Left forelimb (tissue), 1 donor: ENCODE measurements at places on chromosomes 11 and 22.

DNA sequence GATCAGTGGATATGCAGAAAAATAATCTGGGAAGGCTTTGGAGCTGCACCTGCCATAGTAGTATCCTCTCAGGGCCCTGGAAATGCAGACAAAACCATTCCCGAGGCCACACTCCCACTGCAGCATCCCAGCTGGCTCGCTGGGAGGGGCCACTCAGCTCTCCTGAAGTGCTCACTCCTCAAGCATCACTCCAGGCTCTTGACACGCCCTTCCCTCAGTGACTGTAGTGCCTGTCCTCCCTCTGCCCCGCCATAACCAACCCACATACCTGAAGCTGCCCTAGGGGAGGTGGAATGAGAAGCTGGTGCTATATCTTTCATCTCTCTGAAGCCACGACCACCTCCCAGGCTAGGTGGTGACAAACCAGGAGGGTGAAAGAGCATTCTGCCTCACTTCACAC lies 4.8 kb downstream of the DSCAML1 start:
- DNase-seq = no peak

DNA sequence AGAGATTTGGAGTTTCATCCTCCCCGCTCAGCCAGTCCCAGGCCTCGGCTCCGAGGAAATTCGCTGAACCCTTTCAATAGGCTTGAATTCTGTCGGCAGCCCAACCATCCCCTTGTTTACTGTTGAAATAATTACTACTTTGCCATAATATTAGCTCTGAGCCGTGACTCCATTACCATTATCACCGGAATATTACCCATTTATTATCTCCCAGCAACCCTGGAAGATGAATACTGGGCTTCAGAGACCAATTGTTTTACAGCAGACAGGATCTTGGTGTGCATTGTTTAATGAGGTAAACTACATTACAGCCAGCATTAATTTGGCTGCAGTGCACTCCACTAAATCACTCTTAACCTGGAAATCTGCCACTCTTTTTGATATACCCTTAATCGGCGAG lies 867.4 kb downstream of the NTM start:
- no peak for DNase-seq

DNA sequence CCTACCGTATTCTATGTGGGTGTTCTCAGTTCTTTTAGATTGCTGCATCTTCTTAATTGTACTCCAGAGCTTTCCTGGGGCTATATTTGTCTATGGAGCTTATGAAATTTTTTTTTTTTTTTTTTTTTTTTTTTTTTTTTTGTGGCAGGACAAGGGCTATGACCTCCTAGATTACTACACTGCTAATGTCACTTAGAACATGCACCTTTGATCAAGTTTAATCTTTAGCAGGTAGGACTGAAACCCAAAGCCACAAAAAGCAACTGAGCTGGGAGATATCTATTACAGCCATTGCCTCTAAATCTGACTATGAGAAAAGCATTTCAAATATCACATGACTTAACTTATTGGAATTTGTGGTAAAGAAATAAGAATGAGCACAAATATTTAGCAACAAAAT lies 21.7 kb upstream of the ABTB2 start:
- no peak for DNase-seq

GRCh38 chr11:27717801-27718229 lies 17.6 kb upstream of the BDNF start:
- DNase-seq = no peak

GRCh38 chr11:32809313-32809712 lies 14.9 kb upstream of the CCDC73 start:
- peak; percentile 71 for DNase-seq

GRCh38 chr11:75073459-75074190 lies 23.1 kb downstream of the OR2AT4 start:
- DNase-seq = no peak

GRCh38 chr11:16204261-16204660 lies 152.1 kb downstream of the SOX6 start:
- DNase-seq = no peak

DNA sequence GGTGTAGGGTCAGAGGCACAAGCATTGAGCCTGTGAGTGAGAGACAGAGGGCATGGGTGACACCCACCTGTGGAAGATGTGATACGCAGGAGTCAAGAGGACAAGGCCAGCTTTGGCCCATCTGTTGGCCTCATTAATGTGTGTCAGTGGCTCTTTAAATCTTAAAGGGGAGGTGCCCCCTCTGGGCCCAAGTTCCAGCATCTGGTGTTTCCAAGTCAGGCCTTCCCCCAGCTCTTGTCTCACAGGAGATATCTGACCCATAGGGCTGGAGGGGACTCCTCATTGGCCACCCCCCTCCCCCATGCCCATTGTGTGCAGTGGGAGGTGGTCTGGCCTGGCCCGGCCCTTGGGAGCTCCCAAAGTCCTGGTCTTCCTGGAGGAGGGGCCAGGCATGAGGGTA lies 8.9 kb downstream of the KCNK7 start:
- no peak for DNase-seq

DNA sequence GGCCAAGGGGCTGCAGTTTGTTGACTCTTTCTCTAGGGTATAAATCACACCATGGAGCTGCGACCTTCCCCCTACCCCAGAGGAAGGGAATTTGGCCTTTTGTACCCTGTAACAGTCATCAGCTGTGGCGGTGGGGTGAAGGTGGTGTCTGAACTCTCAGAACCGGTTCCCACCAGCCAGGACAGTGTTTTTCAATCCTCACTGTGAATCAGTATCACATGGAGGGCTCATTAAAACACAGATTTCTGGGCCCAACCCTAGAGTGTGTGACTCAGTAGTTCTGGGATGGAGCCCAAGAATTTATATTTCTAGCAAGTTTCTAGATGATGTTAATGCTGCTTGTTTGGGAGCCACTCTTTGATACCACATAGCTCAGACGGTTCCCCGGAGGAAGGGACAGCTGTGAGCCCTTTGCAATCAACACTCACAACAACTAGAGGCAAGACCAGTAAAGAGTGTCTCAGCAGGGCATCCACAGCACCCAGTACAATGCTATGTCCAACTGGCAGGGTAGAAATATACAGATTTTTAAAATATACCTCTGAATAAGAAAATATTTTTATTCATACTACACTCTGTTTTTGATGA lies 43.9 kb upstream of the FAT3 start:
- no peak for DNase-seq

GRCh38 chr11:1967641-1968225 lies 20.6 kb downstream of the MRPL23 start:
- DNase-seq = no peak

- DNase-seq = no peak
Observed at GRCh38 chr22:49977578-49977977, 17.0 kb downstream of the PIM3 start.

- no peak for DNase-seq
Observed at GRCh38 chr22:35746946-35747703, 29.5 kb downstream of the APOL5 start.
